ENCODE measurements at places on chromosomes 3 and 15.

DNA sequence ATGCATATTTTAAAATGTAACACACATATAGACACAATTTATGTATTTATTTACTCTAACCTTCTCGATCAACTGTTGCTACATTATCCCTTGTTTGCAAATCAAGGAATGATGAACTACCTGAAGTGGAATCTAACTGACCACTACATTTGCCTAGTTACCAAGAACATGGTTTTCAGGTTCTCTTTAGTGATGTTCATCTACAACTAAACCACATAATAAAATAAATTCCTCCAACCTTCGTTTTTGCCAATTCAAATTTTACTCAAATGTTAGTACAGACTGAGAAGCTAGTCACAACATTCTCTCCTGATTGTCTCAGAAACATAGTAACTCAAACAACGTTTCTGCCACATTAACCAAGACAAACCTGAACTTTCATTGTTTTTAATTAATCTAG lies 521.9 kb downstream of the FOXP1 start:
- no peak for DNase-seq

- DNase-seq = no peak
These were observed 14.4 kb downstream of the ATP13A3 start for GRCh38 chr3:194472290-194472920.

DNA sequence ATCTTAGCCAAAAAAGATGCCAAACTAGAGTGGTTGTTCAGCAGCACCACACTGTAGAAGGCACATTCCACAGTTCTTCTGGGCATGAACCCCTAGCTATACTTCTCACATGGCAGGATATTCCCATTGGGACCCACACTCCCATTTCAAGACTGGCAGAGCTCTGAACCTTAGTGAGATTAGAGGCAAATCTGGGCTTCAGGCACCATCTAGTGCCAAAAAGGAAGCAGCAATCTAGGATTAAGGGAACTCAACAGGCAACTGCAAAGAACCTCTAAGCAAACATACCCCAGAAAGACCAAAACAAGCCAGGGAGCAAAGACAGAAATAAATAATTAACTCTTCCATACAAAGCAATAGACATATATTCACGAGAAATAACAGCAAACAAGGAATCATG lies 66.2 kb downstream of the TAFA4 start:
- no peak for DNase-seq

DNA sequence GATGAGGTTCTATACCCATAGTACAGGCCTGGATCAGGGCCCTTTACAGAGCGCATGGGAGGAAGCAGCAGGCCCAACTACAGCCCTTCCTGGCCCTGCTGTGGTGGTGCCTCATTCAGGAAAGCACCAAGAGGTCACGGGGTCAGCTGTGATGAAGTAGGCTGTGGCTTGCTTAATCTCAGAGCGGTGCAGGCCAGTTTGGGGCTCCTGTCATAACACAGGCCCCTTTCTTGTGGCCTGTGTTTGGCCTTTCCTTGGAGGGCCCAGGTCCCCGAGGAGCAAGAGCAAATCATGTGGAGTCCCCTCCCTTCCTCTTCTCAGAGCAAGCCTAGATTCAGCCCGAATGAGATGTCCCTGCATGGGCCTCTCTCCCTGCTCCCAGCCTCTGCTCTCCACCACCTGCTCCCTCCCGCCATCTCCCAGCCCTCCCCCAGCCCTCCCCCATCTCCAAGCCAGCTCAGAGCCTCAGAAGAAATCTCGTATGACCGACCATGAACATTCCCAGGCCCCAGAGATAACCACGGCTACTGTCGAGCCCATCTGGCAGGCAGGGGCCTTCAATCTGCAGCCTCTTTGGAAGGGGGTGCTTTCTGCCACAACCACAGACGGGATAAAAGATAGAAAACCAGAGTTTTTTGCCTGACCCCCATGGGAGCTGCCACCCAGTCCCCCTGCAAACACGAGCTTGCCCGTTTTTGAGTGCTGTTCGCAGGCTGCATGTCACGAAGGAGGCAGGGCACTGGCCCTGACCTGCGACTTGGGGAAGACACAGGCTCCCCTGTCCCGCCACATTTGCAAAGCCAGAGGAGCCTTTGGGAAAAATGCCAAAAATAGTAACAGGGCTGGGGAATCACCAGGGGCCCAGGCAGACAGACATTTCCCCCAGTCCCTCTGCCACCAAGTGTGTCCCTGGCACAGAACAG lies 32.3 kb upstream of the DUSP7 start:
- DNase-seq = no peak

DNA sequence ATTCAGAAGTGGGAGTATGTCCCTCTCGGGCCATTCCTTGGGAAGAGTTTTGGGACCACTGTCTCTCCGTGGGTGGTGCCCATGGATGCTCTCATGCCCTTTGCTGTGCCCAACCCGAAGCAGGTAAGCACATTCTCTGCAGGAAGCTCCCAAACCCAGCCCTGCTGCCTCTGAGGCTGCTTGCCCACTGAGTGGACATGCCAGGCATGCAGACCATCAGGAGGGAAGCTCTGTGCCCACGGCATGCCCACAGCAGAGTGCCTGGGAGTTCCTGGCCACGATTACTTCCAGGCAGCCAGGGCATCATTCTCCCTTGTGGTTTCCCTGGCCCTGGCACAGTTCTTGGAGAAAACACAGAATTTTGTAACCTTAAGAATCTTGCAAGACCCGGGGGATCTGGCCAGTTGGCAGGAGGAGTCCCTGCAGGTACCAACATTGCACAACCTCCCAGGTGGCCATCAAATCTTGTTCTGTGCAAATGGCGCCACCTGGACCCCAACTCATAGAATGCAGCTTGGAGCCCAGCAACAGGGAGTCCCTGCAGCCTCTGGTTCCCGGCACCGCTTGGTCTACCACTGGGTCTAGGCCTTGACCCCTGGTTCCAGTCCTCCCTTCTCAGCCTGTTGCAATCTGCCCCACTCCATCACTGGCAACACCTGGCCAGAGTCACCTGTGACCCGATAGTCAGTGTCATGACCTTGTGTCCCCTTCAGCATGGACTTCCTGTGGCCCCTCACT lies 20.4 kb downstream of the FAH start:
- DNase-seq = no peak

GRCh38 chr3:150077581-150078247 lies 107.0 kb upstream of the PFN2 start:
- DNase-seq = no peak

- no peak for DNase-seq
These were observed 85.3 kb downstream of the PIK3R4 start for GRCh38 chr3:130661140-130661891.

GRCh38 chr15:101773496-101774100 lies 29.7 kb upstream of the OR4F6 start:
- DNase-seq = no peak

DNA sequence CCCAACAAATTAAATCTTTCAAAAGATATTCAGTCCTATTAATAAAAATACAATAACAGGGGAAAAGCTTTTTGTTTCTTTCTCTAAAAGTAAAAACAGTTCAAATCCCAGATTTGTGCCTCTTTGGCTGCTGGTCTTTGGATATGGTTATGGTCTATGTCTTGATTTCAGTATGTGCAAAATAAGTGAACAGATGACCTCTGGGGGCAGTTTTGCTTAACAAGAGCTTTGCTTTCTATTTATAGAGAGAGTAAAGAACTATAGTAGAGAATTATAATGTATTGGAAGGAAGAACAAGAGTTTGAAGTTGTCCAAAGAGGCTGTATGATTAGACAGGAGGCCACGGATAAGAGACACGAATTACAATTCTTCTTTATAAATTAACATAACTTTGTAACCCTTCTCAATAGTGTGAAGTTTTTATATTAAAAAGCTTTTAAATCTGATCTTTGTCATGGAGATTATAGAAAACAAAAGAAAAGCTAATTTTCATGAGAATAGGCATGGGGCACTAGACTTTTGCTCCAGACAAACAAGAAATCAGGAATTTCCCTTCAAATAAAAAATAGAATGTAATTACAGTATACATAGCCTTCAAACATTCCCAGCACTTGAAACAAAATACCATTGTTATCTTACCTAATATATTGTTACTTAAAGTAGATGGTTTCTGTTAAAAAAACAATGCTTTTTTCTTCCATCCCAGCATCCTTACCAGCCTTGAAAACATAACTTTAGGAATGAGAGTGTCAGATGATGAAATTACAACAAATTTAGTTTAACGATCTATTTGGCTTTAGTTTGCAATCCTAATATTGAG lies 432.7 kb upstream of the ARHGEF26 start:
- no peak for DNase-seq

- no peak for DNase-seq
These were observed 124.0 kb downstream of the CNTN6 start for GRCh38 chr3:1216856-1217255.

GRCh38 chr3:135444058-135444457 lies 521.5 kb upstream of the PPP2R3A start:
- no peak for DNase-seq

- no peak for DNase-seq
These were observed 106.1 kb downstream of the WDR76 start for GRCh38 chr15:43932907-43933306.

DNA sequence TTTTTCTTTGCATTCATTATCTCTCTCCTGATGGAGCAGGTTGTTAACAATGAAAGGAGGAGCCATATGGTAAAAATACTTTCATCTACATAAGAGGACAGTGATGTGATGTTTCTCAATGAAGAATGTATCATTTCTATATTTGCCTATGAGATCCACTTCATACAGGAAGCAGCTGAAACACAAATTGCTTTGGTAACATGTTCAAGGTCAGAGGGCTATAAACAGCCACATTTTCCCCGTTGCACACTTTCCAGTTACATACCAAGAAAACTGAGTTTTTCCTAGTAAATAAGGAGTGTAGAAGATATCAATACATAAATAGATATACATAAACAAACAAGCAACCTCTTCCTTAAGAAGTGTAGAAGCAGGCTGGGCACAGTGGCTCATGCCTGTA lies 32.6 kb upstream of the GYG1 start:
- DNase-seq = no peak

- DNase-seq = no peak
These were observed 1.2 kb upstream of the LARS2 start for GRCh38 chr3:45387171-45387570.

GRCh38 chr3:71088019-71088708 lies 495.4 kb downstream of the FOXP1 start:
- DNase-seq = no peak

- no peak for DNase-seq
These were observed 111.2 kb downstream of the EOMES start for GRCh38 chr3:27610800-27611525.

DNA sequence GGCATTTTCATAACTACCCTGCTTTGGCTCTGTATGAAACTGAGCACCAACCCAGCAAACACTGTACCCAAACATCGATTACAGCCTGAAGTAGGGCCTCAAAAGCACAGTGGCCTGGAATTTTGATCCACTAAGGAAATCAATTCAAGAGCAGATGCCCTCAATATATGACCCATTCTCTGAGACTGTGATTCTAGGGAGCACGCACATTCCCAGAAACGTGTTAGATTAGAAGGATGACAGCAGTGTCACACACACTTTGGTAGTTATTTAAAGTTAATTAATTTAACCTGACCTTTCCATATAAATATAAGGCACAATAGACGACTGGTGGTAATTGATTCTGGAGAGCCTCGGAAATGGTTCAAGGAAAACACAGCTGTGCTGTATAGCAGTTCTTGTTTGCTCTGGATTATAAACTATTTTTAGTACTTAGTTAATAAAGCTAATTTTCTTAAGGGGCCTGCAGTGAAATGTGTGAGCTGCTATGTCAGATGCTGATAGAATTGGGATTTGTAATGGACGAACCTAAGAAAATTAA lies 126.3 kb upstream of the ZNF385D start:
- DNase-seq = no peak

DNA sequence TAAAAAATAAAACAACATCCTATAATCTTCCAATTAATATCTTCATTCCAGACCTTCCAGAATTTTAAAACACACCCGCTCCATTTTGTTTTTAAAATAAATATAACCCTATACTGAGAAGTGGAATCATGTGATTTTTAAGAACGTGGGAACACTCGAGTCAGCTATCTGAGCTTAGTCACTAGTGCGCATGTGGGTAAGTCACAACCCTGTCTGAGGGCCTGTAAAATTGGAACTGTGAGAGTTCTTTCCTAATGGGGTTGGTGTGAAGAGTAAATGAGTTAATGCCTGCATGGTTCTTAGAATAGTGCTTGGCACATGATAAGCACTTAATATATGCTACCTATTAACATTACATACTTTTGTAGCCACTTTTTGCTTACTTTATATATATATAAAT lies 19.9 kb upstream of the POLR2M start:
- no peak for DNase-seq

- no peak for DNase-seq
These were observed 116.4 kb downstream of the SENP2 start for GRCh38 chr3:185702262-185703225.

- no peak for DNase-seq
These were observed 123.4 kb downstream of the ATP10A start for GRCh38 chr15:25739687-25740121.

DNA sequence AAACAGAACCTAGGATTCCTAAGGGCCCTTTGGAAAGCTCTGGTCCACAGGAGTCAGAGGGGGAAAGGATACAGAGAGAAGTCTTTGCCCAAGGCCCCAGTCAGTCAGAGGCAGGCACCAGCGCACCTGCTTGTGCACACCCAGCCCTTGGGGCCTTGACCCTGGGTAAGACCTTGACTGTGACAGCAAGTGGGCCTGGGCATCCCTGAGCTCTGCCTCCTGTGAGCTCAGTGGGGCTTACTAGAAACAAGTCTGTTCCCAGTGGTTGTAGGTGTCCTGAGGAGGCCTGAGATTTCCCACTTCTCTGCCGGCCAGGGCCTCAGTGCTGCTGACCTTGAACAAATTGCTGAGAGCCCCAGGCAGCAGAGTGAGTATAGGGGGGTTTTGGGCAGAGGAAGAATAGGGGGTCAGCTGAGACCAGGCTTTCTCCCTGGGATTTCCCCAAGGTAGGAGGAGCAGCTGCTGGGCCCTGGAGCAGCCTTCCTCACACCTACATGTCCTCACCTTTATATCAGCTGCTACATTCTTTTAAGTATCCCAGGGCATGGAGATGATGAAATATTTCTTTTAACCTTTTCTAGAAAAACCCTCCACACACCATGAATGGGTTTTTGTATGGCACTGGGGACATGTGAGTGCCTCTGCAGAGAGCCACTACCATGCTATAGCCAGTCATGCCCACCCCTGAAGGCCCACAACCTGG lies 9.7 kb upstream of the DAG1 start:
- no peak for DNase-seq

- DNase-seq = no peak
These were observed 69.9 kb downstream of the FILIP1L start for GRCh38 chr3:100044369-100044768.

DNA sequence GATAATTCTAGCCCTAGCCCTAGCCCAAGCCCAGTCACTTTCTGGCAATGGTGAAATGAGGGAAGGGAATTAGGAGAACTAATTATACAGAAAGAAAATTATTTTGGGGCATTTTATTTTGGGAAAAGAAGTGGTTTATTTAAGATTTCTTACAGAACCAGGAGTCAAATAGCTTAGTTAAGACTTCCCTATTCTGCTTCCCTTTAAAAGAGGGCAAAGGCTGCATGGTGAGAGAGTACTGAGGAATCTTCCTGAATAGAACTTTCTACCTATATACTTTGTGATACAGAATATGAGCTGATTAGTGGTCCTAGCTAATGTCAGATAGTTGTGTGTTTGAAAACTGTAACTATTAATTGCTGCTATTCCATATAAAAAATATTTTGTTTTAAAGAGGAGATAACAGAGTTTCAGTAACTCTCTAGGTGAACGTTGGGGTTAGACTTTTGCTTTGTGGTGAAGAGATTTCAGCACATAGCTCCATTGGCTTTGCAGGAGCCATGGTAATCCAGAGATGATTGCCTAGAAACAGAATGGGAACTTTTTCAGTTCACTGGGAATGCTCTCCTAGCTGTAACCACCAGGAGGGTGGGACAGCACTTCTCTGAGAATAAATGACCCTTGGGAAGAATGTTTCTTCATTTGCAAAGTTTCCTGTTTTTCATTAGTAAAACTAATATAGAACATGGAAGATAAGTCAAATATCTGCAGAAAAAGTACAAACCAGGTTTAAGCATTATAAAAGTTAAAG lies 5.3 kb upstream of the GCSAM start:
- DNase-seq = no peak

Measured in AG04449 (cell line).